ENCODE measurements at places on chromosomes 11 and 22.

DNA sequence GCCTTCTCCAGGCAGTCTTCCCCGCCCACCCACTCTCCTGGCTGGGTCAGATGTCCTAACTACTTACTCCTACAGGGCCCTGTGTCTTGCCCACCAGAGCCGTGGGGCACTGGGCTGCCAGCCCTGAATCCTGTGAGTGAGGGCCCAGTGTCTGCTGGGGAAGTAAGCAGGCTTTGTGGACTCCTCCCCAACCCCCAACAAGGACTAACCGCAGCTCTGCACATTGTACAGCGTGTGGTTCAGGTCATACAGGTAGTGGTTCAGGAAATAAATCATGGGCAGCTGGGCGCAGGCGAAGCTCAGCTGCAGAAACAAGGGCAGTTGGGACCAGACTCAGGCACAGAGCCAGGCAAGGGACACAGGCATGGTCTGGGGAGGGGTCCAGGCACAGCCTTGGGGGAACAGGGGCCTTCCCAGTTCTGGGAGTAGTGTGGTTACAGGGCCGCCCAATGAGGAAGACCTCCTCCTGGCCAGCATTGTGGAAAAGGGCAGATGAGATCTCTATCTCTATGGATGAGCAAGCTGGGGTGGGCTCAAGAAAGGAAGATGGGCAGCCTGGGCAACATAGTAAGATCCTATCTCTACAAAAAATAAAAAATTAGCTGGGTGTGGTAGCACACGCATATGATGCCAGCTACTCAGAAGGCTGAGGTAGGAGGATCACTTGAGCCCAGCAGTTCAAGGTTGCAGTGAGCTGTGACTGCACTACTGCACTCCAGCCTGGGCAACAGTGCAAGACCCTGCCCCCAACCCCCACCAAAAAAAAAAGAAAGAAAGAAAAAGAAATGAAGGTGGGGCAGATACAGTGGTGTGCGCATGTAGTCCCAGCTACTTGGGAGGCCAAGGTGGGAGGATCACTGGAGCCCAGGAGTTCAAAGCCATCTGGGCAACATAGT, 5.5 kb downstream of the UNC93B1 start:
- DNase-seq = no peak

- no peak for DNase-seq
These were observed 78.0 kb downstream of the TIMP3 start for GRCh38 chr22:32879550-32879949.

GRCh38 chr11:121018746-121019145, 5.2 kb upstream of the TBCEL start:
- DNase-seq = no peak

- DNase-seq = no peak
These were observed 1069.6 kb downstream of the BRD1 start for GRCh38 chr22:48757985-48758561.

GRCh38 chr11:75589933-75590332, 27.9 kb downstream of the SERPINH1 start:
- DNase-seq = no peak

DNA sequence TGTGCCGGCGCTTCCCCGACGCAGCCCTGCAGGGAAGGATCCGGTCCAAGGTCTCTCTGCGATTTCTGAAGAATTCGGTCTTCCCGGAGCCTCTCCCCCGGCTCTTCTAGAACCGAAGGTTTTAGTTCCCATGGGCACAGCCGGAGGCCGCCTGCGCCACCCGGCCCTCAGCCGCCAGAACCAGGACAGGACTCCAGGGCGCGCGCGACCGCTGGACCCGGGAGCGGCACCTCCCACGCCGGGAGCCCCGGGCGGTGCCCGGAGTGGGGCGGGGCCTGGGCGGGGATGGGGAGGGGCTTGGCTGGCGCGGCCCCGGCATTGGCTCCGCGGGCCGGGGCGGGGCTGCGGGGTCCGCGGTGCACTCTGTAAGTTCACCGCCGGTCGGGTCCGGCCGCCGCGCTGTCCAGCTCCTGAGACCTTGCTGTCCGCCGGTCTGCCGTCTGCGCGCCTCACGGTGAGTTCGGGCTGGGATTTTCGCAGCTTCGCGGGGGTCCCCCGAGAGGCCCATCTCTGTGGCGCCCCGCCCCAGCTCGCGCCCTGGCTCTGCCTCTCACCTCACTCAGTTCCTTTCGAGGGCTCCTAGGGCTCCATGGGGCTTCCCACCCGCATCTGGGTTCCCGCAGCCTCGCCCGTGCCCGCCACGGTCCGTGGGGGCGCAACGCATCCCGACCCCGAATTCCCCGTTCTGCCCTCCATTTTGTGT, at the start of gene CDC42EP2:
CDC42EP2 (plus strand) TSS at position 366 of the 703 bp plus-strand sequence. CDS start 6,033 bp downstream, outside the sequence.
- DNase-seq = peak; percentile 39

- no peak for DNase-seq
These were observed 22.2 kb downstream of the NNMT start for GRCh38 chr11:114318361-114318760.

DNA sequence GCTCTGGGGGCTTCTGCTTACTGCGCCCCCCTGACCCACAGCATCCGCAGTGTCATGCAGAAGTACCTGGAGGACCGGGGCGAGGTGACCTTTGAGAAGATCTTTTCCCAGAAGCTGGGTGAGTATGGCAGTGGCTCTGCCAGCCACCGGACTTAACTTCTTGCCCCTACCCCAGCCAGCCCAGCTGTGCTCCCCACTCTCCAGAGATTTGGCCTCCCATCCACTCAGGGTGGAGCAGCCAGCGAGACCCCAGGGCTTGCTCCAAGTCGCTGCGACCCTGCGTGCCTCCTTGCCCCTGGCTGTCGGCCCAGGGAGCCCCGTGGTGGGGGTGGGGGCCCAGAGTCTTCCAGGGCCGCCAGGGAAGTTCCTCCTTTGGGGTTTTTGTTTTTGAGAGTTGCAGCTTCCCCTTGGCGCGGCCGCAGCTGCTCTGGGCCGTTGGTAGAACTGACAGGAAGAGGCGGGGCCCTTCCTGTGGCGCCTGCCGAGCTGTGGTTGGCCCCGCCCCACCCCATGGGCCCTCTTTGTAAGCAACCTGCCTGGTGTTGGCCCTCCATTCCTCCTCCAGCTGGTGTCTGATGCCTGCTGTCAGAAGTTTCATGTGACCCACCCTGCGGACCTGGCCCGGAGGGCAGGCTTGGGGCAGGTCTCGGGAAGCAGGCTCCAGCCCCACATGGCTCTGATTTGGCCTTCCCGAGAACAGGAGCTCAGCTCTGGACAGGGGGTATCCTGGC, 11.1 kb downstream of the GRK2 start:
- peak; percentile 71 for DNase-seq

DNA sequence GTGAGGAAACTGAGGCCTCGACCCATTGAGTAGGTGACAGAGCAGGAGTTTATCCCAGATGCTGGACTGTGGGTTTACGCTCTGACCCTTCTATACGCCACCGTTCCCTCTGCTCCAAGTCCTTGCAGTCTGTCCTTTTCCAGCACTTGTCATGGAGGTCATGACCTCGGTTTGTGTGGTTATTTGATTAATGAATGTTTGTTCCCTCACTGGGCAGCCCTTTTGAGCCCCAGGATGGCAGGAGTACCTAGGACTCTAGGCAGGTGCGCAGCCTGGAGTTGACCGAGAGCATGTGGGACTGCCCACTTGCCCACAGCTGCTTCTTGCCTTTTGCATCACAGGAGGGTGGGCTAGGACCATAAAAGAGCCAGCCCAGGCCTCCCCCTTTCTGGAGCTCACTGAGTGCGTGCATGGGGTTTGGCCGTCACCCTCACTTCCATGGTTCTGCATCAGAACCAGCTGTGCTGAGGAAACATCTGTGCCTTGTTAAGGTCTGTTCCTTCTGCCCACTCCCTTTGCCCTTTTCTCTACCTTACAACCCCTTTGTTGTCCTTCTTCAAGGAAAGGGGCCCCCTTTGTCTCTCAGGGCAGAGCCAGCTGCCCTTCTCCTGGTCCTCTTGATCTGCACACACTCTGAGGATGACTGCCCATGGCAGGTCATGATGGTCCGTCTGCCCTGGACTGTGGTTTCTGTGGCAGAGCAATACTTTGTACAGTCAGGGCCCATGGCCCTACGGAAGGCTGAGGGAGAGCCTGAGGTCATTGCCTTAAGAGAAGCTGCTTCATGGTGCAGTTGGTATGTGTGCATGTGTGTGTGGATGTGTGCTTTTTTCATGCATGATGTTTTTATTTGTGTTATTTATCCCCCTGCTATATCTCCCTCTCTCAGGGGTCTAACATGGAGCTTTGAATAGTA, 38.2 kb downstream of the BMAL1 start:
- no peak for DNase-seq

- DNase-seq = peak; percentile 54
These were observed 60.4 kb upstream of the CD5 start for GRCh38 chr11:61041755-61042518.

DNA sequence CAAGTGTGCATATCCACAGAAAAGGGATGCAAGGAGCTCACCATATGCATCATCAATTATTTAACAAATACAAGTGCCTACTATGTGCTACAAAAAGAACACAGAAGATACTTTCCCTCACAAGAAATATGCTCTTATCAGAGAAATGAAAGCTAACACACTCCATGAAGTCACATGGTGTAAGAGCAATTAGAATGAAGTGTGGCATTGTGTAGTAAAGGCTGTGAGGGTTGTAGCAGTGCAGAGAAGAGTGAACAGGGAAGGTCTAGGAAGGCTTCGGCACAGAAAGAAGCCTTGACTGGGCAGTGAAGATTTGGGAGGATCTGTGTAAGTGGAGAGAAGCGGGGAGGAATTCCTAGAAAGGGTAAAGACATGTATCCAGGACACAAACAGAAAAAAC, 22.5 kb downstream of the PPP2R1B start:
- no peak for DNase-seq

GRCh38 chr22:44293876-44294275, 18.9 kb downstream of the SHISAL1 start:
- DNase-seq = no peak

DNA sequence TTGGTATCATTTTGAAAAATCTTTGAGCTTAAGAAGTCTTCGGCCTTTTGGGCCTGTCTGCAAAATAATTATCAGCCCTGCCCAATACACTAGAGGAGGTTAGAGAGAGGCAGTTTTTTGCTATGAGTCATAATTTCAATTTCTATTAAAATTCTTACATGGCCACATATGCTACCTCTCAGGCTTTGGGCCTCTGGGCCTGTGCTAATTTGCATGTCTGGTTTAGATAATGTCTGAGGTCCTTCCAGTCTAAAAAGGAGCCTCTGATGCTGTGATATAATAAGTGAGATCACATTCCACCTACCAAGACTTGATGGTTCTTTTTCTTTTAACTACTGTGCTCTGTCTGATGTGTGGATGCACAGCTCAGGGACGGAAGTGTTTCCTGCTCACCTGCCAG, 70.8 kb downstream of the KCNJ1 start:
- no peak for DNase-seq

DNA sequence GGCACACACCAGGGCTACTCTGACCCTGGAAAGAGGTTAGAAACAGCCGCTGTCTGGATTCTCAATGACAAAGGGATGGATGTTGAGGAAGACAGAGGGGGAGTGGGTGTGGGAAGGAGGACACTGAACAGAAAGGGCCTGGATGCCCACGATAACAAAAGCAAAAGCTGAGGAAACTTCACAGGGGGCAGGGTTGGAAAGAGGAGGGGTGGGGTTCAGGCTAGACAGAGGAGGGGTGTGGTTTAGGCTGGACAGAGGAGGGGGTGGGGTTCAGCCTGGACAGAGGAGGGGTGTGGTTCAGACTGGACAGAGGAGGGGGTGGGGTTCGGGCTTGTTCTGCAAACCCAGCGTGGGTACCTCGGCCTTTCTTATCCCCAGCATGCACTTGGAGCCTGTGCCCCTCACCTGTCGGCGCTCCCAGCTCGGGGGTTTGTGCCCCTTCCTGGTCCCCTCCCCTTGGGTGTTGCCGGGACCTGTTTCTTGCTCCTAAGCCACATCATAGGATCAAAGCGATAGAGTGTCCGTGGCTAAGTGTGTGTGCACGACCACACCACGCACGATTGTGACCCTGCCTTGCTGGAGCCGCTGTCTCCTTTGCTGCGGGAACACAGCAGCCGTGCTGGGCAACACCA, 75.6 kb downstream of the BRD1 start:
- no peak for DNase-seq

GRCh38 chr11:44306918-44307244, 3.1 kb downstream of the ALX4 start:
- DNase-seq = no peak

- no peak for DNase-seq
These were observed 110.1 kb upstream of the LUZP2 start for GRCh38 chr11:24386546-24387397.

GRCh38 chr22:20240447-20240764, 27.7 kb downstream of the RTN4R start:
- DNase-seq = no peak

GRCh38 chr11:74144592-74144991, 26.2 kb downstream of the C2CD3 start:
- DNase-seq = no peak

- DNase-seq = no peak
These were observed 15.1 kb downstream of the RCN1 start for GRCh38 chr11:32105871-32106560.

GRCh38 chr22:19229600-19229999, 51.1 kb upstream of the SLC25A1 start:
- no peak for DNase-seq

- no peak for DNase-seq
These were observed 17.1 kb downstream of the SC5D start for GRCh38 chr11:121309688-121310087.

DNA sequence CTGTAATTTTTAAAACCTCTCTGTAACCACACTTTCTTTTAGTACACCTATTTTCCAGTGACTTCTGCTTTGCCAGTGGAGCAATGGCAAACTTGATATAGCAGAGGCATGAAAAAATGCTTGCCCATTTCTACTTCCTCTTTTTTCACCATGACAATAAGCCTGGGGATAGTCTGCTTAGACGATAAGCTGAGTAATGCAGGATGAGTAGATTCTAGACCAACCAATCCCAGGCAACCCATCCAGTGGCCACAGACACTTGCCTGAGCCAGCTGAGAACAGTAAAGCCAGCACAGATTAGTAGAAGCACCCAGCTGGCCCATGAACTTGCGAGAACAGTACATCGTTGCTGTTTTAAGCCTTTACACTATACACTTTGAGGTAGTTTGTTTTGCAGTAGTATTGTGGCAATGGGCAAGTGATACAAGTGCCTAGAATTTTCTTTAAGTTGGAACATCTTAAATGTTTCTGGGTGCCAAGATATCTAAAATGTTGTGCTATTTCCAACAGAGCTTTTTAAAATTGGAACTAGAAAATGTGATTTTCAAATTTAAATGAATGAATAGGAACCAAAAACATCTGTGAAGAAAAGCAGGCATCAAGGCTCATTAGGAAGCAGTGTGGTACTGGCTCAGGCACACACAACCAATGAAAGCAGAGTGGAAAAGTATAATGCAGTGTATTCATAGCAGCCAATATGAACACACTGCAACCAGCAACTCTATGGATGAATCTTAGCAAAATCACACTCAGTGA, 37.7 kb downstream of the DDI1 start:
- no peak for DNase-seq

GRCh38 chr11:119610836-119611426, 118.1 kb downstream of the NECTIN1 start:
- no peak for DNase-seq

DNA sequence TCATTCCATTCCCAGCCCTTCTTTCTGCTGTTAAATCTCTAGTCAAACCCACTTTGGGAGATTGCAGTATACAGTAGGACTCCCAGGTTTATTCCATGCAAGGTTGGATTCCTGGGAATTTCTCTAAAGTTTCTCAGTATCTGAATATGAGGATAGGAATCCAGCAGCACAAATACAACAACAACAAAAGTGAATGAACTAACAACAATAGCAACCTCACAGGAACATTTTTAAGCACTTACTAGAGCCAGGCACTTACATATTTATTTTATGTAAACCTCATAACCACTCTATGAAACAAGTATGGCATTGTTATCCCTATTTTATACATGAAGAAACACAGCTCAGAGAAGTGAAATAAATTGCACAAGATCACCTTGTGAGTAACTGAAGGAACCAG, 1.9 kb downstream of the MMP7 start:
- DNase-seq = no peak

All from activated naive CD8-positive, alpha-beta T cell treated with anti-CD3 and anti-CD28 coated beads, Interleukin-2, amount 50 U/mL, for 16 hours (primary cell).